Fibroblast of skin of right biceps (primary cell): ENCODE measurements at places on chromosomes 1 and 21.
A peak's percentile ranks its signal among the peaks of the same experiment; 100 is the strongest.

DNA sequence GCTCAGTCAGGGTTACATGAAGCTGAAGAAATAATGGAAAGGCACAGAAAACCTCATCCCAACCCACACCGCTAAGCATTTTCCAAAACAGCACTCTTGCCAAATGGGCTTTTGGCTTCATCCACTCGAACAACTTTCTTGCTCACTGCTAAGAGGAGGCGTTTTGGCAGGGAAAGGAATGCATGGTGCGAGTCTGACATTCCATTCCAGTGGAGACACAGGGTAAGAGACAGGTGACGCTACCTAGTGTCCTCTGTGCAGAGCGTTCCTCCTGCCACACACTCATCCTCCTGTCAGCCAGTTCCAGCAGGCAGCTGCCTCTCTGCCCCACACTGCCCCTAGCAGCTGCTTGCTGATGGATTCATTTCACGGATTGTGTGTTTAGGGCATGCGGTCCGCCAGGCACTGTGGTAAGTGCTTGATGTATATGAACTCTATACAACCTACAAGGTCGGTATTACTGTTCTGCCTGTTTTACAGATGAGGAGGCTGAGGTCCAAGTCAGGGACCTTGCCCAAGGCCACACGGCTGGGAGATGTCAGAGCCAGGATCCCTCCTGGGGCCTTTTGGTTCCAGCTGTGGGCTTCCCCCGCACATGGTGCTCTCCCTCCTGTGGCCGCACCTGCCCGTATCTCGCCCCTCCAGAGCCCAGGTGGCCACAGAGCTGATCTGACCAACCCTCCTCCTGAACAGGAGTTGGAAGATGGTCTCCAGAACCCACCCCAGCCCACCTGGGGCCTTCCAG, 25.7 kb upstream of the BACE2 start:
- DNase-seq = peak; percentile 89

GRCh38 chr1:181898773-181899172, 162.7 kb downstream of the ZNF648 start:
- DNase-seq = no peak

GRCh38 chr1:44576456-44577150, 97.7 kb downstream of the TMEM53 start:
- DNase-seq = no peak

DNA sequence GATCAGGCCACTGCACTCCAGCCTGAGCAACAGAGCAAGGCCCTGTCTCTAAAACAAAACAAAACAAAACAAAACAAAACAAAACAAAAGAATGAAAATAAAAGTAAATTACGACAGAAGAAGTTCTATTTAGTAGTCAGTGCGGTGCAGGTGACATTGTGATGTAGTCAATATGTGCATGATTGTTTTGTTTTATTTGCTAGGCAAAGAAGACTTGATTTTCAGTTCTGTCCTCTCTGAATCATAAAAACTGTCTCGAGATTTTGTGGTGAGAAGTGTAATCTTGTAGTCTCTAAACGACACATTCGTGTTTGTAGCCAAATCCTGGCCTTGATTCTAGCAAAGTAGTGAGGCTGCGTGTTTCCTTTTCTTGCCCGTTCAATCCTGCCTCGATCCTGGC, 23.5 kb downstream of the PEX14 start:
- no peak for DNase-seq

DNA sequence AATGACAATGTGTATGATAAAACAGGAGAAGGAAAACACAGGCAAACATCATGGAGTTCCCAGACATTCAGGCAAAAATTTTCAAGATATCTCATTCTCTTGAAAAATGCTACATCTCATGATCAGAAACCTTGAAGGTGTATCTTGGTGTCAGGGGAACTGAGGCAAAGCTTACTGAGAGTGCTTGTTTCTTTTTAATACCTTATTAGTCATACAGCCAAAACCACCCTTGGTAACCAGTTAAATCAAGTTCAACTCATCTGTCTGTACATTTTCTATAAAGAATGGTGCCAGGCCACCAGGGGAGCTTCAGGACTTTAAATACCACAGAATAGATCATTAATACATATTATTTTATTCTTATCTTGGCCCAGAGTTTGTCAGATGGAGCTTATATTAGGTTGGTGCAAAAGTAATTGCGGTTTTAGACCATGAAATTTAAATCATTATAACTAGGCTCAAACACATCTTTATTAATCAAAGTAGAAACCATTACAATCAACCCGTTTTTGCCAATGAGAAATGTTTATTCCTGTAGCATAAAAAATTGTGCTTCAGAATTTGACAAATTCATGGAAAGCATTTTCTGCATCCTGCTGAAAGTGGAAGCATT, 1036.0 kb downstream of the AMY1C start:
- no peak for DNase-seq

- no peak for DNase-seq
These were observed 16.4 kb downstream of the CNIH4 start for GRCh38 chr1:224373008-224373590.

DNA sequence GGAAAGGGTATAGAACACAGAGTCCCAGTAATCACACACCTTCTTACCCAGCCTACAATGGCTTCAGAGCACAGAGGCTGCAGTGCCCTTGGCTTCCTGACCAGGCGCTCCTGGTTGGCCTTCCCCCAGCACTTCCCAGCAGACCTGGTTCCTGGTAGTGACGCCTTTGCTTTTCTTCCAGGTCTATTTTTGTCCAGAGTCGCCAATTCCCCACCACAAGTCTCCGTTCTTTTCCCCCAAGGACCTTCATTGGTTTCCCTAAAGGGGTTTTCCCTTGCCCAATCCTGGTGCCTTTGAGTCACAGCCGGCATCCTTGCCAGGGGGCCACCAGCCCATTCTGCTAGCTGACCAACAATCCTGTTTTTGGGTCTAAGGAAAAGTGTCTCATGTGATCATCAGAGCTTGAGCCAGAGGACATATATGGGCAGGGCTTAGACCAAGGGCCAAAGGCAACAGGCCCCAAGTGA, 84.8 kb downstream of the KCNJ15 start:
- no peak for DNase-seq

GRCh38 chr21:38036016-38036415, 119.8 kb upstream of the KCNJ6 start:
- DNase-seq = no peak

GRCh38 chr1:41564741-41565475, 80.4 kb upstream of the EDN2 start:
- no peak for DNase-seq

DNA sequence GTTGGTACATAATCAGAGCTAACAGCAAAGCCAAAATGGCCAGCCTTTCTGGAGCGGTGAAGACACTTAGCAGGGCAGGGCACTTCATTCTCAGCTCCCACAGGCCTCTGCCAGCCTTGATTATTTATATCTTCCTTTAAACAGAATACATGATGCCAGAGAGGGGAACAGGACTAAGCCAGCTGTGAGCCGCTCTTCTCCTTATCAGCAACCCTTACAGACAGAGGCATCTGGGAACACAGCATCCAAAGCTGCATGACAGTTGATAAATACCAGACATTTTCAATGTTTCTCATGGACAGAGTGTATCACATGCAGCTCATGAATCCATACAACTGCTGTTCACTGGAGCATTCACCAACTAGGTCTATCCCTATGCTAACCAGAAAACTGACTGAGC, 29.1 kb downstream of the DNAJC11 start:
- no peak for DNase-seq

GRCh38 chr1:197715806-197716205, 59.5 kb downstream of the DENND1B start:
- no peak for DNase-seq

DNA sequence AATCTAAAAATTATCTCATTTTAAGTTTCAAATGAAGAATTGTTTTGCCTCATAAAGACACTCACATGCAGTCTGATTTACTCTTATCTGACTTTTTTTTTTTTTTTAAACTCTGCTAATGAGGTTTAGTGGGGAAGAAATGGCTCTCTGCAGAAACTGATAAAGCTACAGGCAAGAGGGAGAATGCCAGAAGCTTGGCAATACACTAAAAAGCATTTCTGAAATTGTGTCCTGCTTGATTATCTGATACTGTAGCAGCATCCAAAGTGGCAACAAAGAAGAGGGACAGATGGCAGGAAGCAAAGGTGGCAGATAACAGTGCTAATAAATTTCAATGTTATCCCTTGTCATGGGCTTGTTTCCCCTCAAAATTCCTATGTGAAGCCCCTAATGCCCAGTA, 1744.9 kb downstream of the NCAM2 start:
- DNase-seq = no peak

DNA sequence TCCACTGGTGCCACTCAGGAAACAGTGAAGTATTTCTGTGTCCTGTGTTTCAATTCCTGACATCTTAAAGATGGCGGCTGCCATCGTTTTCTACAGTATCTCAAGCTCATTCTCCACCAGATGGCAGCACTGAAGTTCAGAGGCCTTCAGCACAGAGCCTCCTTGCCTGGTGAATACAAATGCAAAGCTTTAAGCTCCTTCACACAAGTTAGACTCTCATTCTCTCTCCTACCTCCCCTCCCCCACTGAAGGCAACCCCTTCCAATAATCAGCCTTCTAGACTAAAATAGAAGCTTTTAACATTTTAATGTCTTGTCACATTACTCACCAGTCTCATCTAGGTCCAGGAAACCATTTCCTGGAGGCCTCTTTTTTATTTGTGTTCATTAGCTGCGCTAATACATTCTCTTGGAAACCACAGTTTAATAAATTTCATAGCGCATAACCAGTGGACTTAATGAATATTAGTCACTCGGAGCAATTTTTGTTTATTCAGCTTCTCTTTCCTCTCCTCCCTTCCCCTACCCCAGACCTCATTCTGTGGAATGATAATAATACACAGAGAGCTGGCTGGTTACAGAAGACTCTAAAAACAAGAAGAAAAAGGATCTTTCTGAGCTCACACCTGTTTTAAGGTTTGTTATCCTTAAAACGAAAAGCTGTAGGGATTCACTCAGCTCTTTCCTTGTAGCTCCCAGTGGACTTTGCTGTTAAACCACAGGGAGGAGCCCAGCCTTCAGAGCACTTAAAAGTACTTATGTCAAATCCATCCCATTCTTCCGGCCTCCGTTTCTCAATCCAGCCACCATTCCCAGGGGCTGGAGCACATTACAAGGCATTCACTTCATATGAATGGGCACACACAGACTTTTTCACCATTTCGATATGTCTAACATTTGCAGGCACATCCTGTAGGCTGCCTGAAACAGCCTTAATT, 384.9 kb downstream of the HLX start:
- peak; percentile 90 for DNase-seq

- peak; percentile 22 for DNase-seq
These were observed 82.4 kb downstream of the RAB3GAP2 start for GRCh38 chr1:220189750-220190347.

DNA sequence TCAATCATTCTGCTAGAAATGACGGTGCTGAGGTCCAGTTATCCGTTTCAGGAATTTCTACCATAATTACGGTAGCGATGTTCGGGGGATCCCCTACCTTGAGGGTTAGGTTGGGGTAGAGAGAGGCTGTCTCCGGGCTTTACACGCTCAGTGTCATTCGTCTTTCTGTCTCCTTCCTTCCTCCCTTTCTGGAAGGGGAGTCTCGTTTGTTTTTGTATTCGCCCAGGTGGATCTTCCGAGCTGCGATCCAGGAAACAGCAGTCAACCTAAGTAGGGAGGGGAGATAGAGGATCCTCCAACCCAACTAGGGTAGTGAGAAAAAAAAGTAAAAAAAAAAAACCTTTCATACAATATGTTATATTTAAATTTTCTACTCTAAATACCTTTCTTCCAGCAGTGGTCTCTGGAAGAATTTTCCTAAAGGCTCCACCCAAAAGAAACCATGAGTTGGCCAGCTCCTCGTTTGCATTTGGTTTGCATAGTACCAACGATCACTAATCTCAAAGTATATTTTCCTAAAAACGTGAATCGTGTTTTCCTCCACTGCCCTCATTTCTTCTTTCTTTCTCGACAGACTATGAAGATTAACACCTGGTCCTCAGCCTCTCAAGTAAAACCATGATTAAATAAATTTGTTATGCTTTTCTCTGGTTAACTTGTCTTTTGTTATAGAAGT, 611 bp upstream of the PIK3C2B start:
- DNase-seq = no peak

DNA sequence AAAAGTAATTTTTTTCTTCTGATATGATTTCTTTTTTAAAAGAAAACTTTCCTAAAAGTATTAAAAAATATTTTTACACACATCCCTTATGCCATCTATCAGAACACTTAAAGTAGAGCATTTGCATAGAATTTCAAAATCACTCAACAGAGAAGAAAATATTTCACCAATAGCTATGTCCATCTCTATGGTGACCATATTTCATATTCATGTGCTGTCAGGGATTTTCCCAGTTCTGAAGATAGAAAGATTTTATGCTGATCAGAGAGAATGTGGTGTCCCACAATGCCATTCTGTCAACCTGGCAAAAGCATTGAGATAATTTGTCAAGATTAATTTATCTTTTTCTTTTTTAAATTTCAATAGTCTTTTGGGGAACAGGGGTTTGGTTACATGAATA, 87.0 kb downstream of the C4BPA start:
- DNase-seq = no peak

- peak; percentile 24 for DNase-seq
These were observed 7.3 kb upstream of the PMVK start for GRCh38 chr1:154943649-154944400.

GRCh38 chr1:199394856-199395255, 632.7 kb upstream of the NR5A2 start:
- no peak for DNase-seq

DNA sequence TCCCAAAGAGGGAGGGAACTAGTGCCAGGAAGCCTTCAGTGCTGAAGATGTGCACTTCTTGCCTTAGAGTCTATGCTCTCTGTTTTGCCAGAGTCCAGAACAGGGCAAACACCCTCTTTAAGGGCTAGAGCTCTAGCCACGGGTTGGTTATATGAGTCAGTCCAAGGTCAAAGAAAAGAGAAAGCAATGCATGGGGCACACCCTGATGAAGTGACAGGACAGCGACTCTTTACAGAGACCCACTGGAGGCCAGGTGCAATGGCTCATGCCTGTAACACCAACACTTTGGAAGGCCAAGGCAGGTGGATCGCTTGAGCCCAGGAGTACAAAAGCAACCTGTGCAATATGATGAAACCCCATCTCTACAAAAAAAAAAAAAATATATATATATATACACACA, 86.1 kb downstream of the TGFBR3 start:
- no peak for DNase-seq

DNA sequence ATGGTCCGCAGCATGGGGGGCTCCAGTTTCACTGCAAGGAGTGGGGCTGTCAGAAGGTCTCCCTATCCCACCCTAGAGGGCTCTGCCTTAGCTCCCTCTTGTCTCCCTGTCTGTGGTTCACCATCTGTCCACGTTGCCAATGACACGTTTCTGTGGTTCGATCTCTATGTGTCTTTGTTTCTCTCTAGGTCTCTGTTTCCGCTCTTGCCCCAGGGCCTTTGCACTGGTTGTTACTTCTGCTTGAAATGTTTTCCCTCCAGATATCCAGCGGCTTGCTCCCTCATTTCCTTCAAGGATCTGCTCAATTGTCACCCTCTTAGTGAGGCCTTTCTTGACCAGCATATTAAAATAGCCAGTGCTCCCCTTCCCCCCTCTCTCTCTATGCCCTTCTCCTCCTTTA, 8.5 kb upstream of the MRPS15 start:
- no peak for DNase-seq

GRCh38 chr1:188672153-188672552, 1805.5 kb downstream of the BRINP3 start:
- no peak for DNase-seq

- DNase-seq = no peak
These were observed 153.2 kb downstream of the LYPLAL1 start for GRCh38 chr1:219326843-219327242.

GRCh38 chr1:64487061-64487460, 17.1 kb downstream of the CACHD1 start:
- no peak for DNase-seq
